Activated gamma-delta T cell treated with Interleukin-2 at 50 U/mL for 16 hours (primary cell): ENCODE measurements at places on chromosomes 13 and 19.

GRCh38 chr13:110855363-110855762 is 59.5 kb downstream of the ANKRD10 start:
- no peak for DNase-seq

GRCh38 chr19:48619692-48620585 is 633 bp downstream of the SPHK2 start:
- DNase-seq = no peak

- DNase-seq = no peak
Observed at GRCh38 chr13:87234981-87235380, 436.2 kb upstream of the SLITRK5 start.

GRCh38 chr13:76231522-76232167 is 595.5 kb downstream of the LMO7 start:
- no peak for DNase-seq

- DNase-seq = no peak
Observed at GRCh38 chr13:97914540-97914939, 38.9 kb upstream of the IPO5 start.

DNA sequence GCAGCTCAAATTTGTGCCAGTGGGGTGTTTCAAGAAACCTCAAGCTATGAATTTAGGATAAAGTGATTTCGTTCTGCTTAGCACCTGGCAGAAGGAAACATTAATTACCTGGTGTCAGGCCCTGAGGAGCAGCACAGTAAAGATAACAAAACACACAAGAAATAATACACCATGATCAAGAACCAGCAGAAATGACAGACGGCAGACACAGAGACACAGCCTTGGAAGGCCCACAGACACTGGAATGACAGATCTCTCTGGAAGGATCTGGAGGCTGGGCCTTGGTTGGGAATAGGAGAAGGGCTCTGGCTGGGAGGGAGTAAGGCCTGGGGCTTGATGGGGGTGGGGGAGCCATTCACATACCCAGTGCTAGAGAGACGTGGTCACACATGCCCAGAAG is 10.8 kb downstream of the PRODH2 start:
- DNase-seq = no peak
